ENCODE measurements at places on chromosomes 1 and 21.
A peak's percentile ranks its signal among the peaks of the same experiment; 100 is the strongest.

DNA sequence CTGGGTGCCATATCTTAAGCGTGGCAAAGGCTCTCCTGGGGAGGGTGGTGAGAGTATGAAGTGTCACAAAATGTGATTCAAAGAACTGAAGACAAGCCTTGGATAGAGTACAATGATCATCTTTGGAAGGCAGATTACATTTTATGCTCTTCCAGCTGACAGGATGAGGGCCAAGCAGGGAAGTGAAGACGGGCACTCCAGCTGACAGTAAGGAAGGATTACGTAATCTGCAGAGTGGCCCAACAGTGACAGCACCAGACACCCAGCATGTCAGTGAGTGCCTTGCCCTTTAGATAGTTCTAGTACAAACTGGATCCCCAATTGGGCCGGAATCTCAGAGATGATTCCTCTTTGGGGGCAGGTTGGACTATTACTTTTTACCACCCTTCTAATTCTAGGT, 52.7 kb downstream of the UBE2T start:
- no peak for DNase-seq

- no peak for DNase-seq
Measured at GRCh38 chr1:162304736-162305135, 71.9 kb downstream of the SPATA46 start.

- peak; percentile 72 for DNase-seq
Measured at GRCh38 chr1:33633019-33633801, 160.8 kb downstream of the ZSCAN20 start.

GRCh38 chr1:37393173-37394120, 80.9 kb upstream of the ZC3H12A start:
- no peak for DNase-seq

DNA sequence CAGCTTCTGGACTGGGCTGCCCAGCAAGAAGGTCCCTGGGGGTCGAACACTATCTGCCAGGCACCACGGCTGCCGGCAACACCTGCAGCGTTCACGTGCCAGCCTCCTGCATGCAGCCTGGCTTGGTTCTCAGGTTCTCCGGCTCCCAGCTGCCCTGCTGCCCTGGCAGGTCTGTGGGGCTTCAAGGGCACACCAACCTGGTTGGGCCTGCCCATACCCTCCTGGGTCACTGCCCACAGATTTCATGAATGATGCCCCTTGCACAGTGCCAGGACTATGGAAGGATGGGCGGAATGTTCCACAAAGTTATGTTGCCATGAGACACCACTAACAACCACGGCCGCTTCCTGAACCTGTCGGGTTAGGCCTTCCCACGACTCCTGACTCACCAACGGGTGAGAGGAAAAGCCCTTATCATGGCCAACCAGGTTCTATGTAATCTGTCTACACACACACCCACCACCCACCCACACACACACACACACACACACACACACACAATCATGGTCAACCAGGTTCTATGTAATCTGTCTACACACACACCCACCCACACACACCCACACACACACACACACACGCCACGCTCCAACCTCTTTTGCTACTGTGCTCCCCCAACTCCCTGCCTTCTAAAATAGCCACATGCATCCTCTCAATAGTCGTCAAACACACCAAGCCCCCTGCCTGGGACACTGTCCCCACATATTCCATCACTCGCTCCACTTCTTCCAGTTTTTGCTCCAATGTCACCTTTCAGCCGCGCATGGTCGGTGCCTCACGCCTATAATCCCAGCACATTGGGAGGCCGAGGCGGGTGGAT, 32.2 kb downstream of the HSPG2 start:
- DNase-seq, result peak; percentile 3

DNA sequence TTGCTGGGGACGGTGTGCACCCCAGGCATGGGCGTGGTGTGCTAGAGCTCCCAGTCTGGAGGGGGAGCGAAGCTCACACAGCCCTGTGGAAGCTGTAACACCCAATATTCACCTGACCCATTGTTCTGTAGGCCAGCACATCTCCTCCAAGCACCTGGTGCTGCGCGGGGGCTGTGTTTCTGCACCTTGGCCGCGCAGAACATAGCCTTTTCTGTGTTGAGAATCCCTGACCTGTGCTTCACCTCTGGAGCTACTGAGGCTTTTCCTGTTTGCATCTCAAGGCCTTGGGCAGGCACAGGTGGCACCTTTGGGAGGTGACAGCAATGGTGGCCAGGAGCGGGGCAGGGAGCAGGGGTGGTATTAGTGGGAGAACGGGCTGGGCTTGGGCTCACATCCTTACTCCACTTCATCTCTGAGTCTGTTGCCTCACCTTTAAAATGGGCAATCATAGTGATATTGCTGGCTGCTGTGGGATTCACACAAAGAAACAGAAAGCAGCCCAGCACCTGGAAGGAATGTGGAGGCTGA, 343.9 kb upstream of the AJAP1 start:
- no peak for DNase-seq

DNA sequence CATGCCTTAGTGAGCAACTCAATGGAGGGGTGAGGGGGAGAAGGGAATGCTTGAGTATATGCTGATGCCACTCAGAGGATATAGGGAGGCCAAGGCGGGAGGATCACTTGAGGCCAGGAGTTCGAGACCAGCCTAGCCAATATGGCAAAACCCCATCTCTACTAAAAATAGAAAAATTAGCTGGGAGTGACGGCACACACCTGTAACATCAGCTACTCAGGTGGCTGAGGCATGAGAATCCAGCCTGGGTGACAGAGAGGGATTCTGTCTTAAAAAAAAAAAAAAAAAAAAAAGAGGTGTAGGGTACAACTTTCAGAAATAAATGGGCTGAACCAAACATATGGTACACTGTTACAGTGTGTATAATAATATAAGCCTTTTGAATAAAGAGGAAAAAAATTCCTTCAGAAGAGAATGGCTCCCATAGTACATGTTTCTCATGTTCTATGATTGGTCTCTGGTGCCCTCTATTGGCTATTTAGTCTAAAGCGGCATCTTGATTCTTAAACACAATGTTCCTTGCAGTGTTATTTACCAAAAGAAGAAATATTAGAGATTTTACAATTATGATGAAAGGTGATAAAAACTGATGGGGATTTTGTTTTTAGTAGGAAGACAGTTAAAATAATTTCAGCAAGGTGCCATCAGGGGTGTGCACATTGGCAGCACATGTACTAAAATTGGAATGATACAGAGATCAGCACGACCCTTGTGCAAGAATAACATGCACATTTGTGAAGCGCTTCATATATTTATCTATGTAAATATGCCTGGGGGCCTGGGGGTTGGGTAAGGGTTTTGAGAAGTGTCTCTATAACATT, 109.8 kb downstream of the PATJ start:
- peak; percentile 60 for DNase-seq

GRCh38 chr1:84260852-84261518, 40.5 kb upstream of the SAMD13 start:
- no peak for DNase-seq

- no peak for DNase-seq
Measured at GRCh38 chr21:26883768-26884167, 38.6 kb upstream of the ADAMTS1 start.

GRCh38 chr21:35504951-35505466, 455.9 kb upstream of the RUNX1 start:
- DNase-seq, result no peak

GRCh38 chr21:15667819-15668218, 62.0 kb upstream of the USP25 start:
- no peak for DNase-seq

DNA sequence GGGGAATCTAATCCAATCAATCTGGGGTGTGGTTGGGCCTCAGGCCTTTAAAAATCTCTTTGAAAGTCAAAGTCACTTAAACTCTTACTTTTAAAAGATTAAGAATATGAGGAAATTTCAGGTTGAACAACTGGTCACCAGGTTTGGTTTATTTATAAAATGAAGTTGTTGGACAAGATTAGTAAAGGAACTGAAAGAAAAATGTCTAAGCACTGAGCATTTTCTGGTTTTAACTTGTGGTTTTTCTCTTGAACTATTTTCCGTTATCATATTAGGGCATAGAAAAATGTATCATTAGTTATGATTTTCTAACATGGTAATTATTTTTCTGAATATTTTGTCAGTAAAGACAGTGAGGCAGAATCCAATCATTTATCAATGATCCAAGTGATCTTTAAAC, 49.6 kb downstream of the RGS2 start:
- DNase-seq, result no peak

DNA sequence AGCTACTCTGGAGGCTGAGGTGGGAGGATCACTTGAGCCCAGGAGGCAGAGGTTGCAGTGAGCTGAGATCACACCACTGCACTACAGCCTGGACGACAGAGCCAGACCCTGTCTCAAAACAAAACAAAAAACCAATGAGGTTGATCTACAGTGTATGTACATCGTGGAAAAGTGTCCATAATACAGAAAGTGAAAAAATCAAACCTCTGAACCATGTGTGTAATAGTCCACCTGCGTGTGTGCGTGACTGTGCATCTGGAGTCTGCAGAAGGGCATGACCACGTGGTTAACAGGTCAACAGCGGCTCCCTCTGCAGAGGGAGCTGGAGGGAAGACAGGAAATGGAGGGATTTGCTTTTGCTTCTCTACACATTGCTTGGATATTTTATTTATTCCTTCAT, 32.4 kb upstream of the ENO1 start:
- DNase-seq, result no peak

DNA sequence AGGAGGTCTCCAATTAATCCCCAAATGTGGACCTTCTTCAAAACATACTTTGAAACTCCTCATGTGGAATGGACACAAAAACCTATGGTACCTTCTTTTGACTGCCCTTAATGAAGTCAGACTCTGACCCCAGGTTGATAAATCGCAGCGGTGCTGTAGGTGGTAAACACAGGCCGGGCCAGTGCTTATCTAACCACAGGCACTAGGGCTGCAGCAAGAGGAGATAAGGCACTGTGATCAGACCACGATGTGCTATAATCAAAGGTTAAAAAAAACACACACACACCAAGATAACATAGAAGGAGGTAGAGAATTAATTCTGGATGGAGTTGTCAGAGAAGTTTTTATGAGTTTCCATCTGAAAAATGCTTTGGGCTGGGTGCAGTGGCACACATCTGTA, 52.3 kb upstream of the SIPA1L2 start:
- no peak for DNase-seq

GRCh38 chr1:30381671-30382365, 341.6 kb downstream of the MATN1 start:
- no peak for DNase-seq

- DNase-seq, result no peak
Measured at GRCh38 chr1:38094711-38095290, 48.2 kb upstream of the POU3F1 start.

DNA sequence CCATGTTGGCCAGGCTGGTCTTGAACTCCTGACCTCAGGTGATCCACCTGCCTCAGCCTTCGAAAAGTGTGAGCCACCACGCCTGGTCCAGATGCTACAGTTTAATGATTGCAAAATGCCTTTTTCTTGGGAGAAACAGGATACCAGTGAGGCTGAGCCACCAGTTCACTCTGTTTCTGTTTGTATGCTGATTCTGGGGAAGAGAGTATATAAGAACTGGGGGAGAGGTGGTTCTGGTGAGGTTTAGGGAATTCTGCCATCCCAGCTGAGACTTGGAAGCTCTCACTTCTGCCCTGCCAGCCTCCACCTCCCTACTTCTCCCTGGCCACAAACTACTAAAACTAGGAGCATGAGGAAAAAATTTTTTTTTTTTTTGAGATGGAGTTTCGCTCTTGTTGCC, 8.1 kb upstream of the PMF1 start:
- DNase-seq, result no peak

- no peak for DNase-seq
Measured at GRCh38 chr1:31764312-31765040, at the start of gene ADGRB2. ADGRB2 (minus strand) TSS chr1:31764340; CDS start chr1:31757221, 7,119 bp downstream.

DNA sequence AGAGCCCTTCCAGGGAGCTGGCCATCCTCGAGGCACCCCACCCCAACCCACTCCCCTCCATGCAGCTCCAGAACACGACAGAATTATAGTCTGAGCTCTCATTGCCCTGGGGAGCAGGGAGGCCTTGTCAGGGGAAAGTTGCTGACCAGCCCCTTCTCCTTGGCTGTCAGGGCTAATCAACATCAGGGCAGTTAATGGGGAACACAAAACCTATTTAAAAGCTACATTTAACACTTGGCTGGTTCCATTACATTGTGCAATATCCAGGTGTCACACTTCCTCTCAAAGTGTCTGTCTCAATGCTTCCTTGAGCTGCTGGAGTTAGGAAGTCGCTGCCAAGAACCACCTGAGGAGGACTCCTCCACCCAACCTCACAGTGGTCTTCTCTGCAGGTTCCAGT, 111.8 kb upstream of the GRIK3 start:
- no peak for DNase-seq

DNA sequence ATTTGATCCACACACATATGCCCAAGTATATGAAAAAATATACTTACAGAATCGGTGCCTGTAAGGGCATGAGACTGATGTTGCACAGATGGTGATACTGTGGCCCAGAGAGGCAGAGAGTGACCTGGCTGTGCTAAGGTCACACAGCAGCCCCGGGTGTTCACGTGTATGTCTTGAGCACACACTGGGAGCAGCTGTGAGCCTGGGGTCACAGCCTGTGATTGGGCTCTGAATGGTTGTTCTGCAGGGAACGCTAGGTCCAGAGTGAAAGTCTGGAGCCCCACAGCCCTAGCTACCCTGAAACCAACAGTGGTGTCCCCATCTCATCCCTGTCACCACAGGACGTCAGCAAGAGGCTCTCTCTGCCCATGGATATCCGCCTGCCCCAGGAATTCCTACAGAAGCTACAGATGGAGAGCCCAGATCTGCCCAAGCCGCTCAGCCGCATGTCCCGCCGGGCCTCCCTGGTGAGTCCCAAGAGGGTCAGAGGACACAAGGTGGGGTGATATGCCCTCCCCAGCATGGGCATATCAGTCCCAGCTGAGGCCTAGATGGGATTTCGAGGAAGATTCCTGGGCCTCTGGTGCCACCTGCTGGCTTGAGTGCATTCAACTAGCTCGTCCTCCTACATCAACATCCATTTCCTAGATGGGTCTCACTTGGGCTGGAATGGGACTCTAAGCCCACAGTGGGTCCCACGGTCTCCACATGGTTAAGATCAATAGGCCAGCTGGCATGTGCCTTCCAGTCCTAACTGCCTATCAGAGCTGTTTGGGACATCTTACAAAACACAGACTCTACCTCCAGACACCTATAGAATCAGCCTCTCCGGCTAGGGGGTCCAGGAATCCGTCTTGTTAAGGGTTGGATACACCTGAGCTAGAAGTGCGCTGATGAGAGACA, 19.7 kb downstream of the CDK18 start:
- peak; percentile 57 for DNase-seq

DNA sequence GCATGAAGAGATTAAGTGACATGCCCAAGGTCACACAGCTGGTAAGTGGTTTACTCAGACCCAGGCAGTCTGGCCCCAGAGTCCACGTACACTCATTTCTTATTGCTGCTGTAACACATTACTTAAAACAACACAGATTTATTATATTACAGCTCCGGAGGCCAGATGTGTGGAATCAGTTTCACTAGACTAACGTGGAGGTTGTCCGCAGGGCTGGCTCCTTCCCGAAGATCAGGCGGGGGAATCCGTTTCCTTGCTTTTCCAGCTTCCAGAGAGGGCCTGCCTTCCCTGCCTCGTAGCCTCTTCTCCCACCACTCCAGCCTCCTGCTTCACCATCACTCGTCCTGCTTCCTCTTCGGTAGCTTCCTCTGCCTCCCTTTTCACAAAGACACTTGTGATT, 81.2 kb downstream of the KCNN3 start:
- no peak for DNase-seq

Data from CD4-positive, alpha-beta T cell treated with Interleukin-4 for 4 hours (primary cell).